ENCODE measurements at places on chromosomes 16 and 17. TPM values are rescaled to one million over a fixed set of nuclear protein-coding genes. Genes with fewer than 3 reads are reported as not detected.

Gene DVL2
- total RNA-seq, result 59.8 TPM

Gene CLEC16A
- total RNA-seq, result 15.4 TPM

Gene HSD3B7
- total RNA-seq, result 4.5 TPM

- H3K36me3 ChIP-seq, result no peaks in the 10 kb centered on the region
- no peak overlapping the region for H3K4me3 ChIP-seq
- peaks cover 19% of the 10 kb centered on the region for H3K4me1 ChIP-seq
These were observed 8.3 kb upstream of the RBFOX3 start for GRCh38 chr17:79619196-79619595.

DNA sequence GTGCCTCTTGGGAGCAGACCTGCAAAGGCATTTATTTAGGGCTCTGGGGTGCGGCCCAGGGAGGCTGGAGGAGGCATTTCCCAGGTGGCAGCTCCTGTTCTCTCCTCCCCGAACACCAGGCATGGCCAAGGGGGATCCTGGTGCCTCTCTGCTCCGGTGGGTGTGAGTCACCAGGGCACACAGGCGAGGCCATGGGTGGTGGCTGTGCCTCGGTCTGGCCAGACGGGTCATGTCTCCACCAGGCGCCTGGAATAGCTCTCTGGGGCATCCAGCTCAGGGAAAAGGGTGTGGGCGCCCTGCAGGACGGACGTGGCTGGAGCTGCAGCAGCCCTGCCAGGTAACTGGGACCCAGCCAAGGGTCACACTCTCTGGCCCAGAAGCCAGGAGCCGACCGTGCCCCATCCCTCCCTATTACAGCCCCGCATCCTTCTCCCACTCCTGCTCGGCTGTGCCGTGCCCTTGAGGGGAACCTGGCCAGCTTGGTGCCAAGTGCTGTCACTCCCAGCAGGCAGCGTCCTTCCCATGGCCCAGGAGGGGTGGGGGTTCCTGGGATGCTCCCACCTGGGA is 25.8 kb downstream of the SOX8 start:
- H3K27ac ChIP-seq, result no peak overlapping the region
- H3K27me3 ChIP-seq, result no peaks in the 10 kb centered on the region
- H3K4me3 ChIP-seq, result no peak overlapping the region
- no peaks in the 10 kb centered on the region for H3K4me1 ChIP-seq
- no peak for DNase-seq

GRCh38 chr16:64392456-64392855 is 729.4 kb downstream of the CDH11 start:
- peaks cover 5% of the 10 kb centered on the region for H3K4me1 ChIP-seq
- H3K27me3 ChIP-seq, result no peaks in the 10 kb centered on the region
- H3K36me3 ChIP-seq, result 0 out of 2 replicates have a peak, but pooled peaks cover 2% of the 10 kb centered on the region
- no peak for DNase-seq
- no peak overlapping the region for H3K27ac ChIP-seq

GRCh38 chr17:75864448-75864871 is 9.3 kb upstream of the WBP2 start:
- peaks cover 2% of the 10 kb centered on the region for H3K27me3 ChIP-seq
- DNase-seq, result no peak

All from WTC11 (cell line).